Activated CD4-positive, alpha-beta T cell treated with anti-CD3 and anti-CD28 coated beads, Interleukin-2, amount 10 ng/mL, durations not matched to agents 24 days and 14 days (primary cell): ENCODE measurements at places on chromosomes 5 and 9.

- no peaks in the 10 kb centered on the region for H3K4me1 ChIP-seq
- peaks cover 7% of the 10 kb centered on the region for H3K27me3 ChIP-seq
Measured at GRCh38 chr9:88725300-88726019, 190.5 kb downstream of the NXNL2 start.

DNA sequence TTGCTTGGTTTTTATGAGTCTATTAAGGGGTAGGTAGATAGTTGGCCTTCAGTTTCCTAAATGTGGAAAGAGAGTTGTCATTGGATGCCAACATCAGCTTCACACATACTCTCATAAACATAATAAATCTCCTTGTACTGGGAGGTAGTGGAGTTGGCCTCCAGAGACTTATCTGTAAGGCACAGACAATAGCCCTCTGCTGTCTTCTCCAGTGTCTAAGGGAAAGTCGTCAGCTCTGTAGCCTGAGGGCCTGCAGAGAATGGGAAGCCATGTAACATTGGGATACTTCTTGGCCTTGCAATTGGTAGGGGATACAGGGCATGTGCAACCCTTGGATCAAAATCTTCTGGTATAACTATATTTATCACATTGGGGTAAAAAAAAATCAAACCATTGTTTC, 331.9 kb upstream of the KLF9 start:
- no peak overlapping the region for H3K4me3 ChIP-seq
- H3K27me3 ChIP-seq = no peaks in the 10 kb centered on the region
- no peaks in the 10 kb centered on the region for H3K36me3 ChIP-seq
- DNase-seq = no peak
- no peak overlapping the region for H3K27ac ChIP-seq

GRCh38 chr5:135038205-135038812, 4.3 kb upstream of the PITX1 start:
- peaks cover 5% of the 10 kb centered on the region for H3K4me1 ChIP-seq
- no peak overlapping the region for H3K27ac ChIP-seq
- DNase-seq = no peak
- H3K4me3 ChIP-seq = no peak overlapping the region
- no peaks in the 10 kb centered on the region for H3K36me3 ChIP-seq

DNA sequence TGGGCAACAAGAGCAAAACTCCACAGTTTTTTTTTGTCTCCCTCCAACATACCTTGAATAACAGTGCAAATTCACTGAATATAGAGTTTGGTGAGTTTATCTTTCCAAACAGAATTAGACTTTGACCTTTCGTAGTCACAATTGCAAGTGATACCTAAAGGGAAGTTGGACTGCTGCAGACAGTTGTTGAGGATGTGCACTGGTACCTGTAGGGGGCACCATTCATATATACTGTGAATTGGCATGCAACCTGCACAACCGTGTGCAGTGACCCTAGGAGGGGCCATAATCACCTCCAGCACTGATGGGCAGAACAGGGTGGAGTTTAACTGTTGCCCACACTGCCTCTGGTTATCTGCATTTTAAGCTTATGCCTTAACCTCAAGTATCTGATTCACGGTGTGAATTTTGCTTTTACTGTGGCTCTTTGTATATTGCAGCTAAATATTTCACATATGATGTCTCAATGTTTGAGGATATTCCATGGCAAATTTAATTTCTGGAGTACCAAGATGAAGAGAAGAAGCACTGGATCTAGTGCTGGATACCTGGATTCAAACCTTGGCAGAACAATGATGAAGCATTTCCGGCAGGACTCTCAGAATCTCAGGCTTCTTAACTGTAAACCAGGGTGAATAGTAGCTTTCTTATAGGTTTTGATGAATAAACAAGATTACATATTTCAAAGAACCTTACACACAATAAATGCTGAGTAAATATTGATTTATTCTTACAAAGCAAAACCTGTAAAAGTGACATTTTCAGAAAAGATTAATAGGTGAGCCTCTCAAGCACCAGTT, 144.3 kb downstream of the ACTBL2 start:
- H3K4me1 ChIP-seq = no peaks in the 10 kb centered on the region
- DNase-seq = peak; percentile 66
- no peak overlapping the region for H3K27ac ChIP-seq

GRCh38 chr9:125963932-125964331, 216.8 kb downstream of the PBX3 start:
- no peaks in the 10 kb centered on the region for H3K36me3 ChIP-seq
- H3K4me3 ChIP-seq = no peak overlapping the region
- no peak for DNase-seq
- no peak overlapping the region for H3K27ac ChIP-seq
- no peaks in the 10 kb centered on the region for H3K4me1 ChIP-seq
- no peaks in the 10 kb centered on the region for H3K27me3 ChIP-seq
